ENCODE measurements at places on chromosomes 6 and 20.
A peak's percentile ranks its signal among the peaks of the same experiment; 100 is the strongest.

DNA sequence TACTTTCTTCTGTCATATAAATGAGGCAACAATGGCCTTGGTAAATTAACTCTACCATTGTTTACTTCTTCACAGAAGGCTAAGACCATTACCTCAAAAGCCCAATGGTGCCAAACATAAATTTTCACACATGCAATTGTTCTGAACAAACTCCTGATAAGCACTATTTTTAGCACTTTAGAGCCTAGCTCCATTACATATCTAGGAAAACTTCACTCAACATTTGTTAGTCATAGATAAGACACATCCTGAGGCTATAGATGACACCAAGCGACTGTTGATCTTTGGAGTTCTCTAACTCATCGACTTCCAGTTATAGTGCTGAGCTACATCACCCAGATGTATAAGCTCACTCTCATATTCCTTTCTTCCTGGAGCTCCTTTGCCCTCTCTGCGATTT, 245.9 kb downstream of the EYS start:
- no peak for DNase-seq

DNA sequence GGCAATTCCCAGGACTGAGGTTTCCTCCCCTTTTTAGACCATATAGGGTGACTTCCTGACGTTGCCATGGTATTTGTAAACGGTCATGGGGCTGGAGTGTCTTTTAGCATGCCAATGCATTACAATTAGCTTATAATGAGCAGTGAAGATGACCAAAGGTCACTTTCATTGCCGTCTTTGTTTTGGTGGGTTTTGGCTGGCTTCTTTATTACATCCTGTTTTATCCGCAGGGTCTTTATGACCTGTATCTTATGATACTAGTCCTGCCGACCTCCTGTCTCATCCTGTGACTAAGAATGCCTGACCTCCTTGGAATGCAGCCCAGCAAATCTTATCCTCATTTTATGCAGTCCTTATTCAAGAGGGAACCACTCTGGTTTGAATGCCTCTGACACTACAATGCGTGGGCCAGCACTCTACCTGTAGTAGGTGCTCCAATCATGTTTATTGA, 190.1 kb downstream of the KCNQ5 start:
- DNase-seq, result no peak

DNA sequence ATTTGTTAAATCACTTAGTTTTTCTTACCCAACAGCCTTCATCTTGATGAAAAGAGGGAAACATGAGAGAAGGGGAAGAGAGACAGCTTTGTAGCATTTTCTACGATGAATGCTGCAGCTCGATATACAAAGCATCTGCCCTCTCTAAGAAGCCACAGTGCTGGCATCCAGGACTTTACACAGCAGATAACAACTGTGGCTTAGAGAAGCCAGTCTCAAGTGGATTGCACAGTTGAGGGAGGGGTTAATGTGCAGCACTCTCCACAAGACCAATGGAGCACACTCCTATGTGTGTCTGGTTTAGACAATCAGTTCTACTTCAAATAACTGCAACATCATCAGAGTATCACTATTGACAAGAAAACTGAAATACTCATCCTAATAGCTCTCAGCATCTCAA, 5.8 kb downstream of the C6orf120 start:
- no peak for DNase-seq

- no peak for DNase-seq
These were observed 65.5 kb downstream of the NRN1 start for GRCh38 chr6:5941188-5941587.

GRCh38 chr6:23111984-23112383, 542.6 kb downstream of the HDGFL1 start:
- DNase-seq, result no peak

- peak; percentile 12 for DNase-seq
These were observed 77.4 kb downstream of the PRDM1 start for GRCh38 chr6:106163446-106163965.

All from H4 (cell line).